ENCODE measurements at places on chromosomes 3 and 15. TPM values are rescaled to one million over a fixed set of nuclear protein-coding genes. Genes with fewer than 3 reads are reported as not detected.

PLS1 gene
- total RNA-seq, result 15.8 TPM

DNA sequence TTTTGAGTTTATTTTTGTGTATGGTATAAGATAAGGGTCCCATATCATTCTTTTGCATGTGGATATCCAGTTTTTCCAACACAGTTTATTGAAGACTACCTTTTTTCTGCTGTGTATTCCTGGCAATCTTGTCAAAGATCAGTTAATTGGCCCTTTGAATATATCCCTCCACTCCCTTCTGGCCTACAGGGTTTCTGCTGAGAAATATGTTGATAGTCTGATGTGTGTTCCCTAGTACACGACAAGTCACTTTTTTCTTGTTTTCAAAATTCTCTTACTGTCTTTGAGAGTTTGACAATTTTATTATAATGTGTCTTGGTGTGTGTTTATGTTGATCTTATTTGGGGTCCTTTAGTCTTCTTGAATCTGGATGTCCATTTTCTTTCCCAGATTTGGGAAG is 129.2 kb downstream of the ISL2 start:
- no peak for DNase-seq

KCNAB1 gene
- total RNA-seq, result 0.15 TPM

C3orf22 gene
- total RNA-seq, result not detected

DNA sequence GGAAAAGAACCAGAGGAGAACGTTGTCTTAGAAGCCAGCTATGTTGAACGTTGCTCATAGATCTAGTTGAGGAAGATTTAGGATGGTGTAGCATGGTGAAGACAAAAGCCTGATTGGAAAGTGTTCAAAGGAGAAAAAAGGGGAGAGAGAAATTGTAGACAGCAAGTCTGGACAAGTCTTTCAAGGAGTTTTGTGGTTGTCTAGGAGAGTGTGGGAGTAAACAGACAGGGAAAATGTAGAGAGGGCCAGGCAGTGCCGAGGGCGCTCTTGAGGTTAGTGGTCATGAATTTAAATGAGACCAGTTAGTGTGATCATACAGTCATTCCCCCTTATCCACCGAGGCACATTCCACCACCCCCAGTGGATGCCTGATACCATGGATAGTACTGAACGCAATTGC is 167.5 kb upstream of the IL12A start:
- no peak for DNase-seq

GRCh38 chr15:67021455-67021854 is 43.9 kb upstream of the SMAD3 start:
- no peak for DNase-seq

DNA sequence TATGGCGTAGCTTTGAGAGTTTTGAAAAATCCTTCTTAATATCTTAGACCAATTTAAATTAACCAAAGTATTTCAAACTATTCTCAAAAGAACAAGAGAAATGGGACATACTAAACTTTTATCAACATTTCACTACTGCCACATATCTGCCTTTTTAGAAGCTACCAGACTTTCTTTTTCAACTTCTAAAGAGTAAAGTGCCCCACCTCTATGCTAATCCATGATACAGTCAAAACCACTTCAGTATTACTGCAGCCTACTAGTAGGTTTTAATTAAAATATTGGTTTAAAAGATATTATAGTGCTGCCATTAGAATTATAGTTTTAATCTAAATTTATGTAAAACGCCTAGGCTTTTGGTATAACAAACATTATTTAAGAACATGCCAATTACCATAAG is 15.1 kb downstream of the HERC1 start:
- DNase-seq, result no peak

- no peak for DNase-seq
Observed at GRCh38 chr3:195080571-195081151, 190.3 kb downstream of the XXYLT1 start.

GRCh38 chr15:73964736-73965093 is 27.4 kb downstream of the STOML1 start:
- DNase-seq, result peak; percentile 85

DNA sequence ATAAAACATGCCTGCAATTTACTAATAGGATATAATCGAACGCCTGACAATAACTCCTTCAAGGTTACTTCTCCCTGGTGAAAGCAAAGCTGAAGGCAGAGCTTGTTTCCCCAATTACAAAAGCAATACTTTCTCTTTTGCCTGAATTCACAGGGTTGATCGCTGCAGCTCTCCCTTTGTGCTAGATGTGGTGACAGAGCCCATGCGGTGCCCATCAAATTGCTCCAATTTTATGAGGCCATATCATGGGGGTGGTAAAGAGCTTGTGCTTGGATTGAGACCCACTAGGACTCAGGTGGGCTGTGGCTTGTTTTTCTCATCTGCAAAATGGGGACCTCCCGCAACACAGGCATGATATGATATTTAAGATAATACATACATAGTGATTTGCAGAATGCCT is 143.4 kb downstream of the GREM1 start:
- DNase-seq, result no peak

DNA sequence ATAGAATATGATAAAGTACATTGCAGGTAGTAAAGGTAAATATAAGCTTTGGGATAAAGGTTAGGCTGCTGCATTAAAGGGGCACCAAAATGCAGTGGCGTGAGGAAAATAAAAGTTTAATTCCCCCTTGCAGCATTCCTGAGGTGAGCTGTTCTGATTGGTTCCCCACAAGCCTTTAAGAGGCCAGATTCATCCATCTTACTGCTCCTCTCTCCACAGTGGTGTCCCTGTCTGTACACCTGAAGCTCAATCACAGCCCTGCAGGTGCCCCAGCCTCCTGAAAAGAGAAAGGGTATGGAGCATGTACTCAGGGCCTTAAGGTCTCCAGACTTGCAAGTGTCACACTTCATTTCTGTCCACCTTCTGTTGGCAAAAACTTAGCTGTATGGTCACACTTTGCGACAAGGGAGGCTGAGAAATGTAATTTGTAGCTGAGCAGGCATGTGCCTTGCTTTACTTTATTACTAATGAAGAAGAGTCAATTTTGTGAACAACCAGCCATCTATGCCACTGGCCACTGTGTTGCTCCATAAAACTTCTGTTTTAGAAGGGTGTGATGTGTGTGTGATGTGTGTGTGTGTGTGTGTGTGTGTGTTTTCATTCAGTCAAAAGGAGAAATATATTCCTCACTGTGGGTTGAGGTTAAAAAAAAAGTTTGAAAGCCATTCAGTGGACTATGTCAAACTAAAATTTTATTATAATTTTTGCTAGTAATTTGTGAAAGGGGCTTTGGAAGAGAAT is 12.8 kb downstream of the LACTB start:
- DNase-seq, result no peak

FAM81A gene
- 0.41 TPM for total RNA-seq

GRCh38 chr3:191268737-191269136 is 60.5 kb upstream of the CCDC50 start:
- DNase-seq, result no peak

- peak; percentile 27 for DNase-seq
Observed at GRCh38 chr15:90322538-90322937, 29.5 kb upstream of the ZNF774 start.

FRG2C gene
- not detected for total RNA-seq

GRCh38 chr3:107068980-107069379 is 308.3 kb upstream of the CCDC54 start:
- no peak for DNase-seq

- DNase-seq, result no peak
Observed at GRCh38 chr3:1462856-1463450, 370.1 kb downstream of the CNTN6 start.

CD86 gene
- not detected for total RNA-seq

- DNase-seq, result no peak
Observed at GRCh38 chr3:87796843-87797185, 262.0 kb downstream of the CGGBP1 start.

- peak; percentile 80 for DNase-seq
Observed at GRCh38 chr3:43998836-43999727, 242.6 kb upstream of the TOPAZ1 start.

GRCh38 chr15:51613951-51614350 is 8.6 kb downstream of the DMXL2 start:
- DNase-seq, result no peak

GRCh38 chr3:48832684-48833083 is 15.0 kb downstream of the PRKAR2A start:
- DNase-seq, result no peak

CCDC54 gene
- total RNA-seq, result not detected

SYNM gene
- total RNA-seq, result 0.97 TPM

DNA sequence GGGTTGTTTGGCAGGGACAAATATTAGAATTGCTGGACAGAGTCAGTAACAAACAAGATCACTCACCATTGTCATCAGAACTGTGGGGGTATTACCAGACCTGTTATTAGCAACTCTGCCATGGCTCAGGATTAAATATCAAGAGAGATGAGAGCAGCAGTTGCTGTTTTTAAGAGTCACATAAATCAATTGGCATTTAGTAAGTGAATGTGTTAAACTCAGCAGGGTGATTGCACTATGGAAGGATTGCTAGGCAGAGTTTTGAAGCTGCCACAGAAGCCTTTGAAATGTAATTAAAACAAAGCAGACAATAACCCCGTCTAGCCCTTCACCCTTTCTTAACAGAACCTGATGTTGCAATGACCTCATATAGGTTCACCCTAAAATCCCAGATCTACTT is 238.8 kb downstream of the GAP43 start:
- DNase-seq, result no peak

GRCh38 chr3:42020684-42021307 is 58.9 kb upstream of the ULK4 start:
- no peak for DNase-seq

Data from neural progenitor cell (in vitro differentiated cells).